Kasumi-1 (cell line): ENCODE measurements at places on chromosomes 2 and 18.

DNA sequence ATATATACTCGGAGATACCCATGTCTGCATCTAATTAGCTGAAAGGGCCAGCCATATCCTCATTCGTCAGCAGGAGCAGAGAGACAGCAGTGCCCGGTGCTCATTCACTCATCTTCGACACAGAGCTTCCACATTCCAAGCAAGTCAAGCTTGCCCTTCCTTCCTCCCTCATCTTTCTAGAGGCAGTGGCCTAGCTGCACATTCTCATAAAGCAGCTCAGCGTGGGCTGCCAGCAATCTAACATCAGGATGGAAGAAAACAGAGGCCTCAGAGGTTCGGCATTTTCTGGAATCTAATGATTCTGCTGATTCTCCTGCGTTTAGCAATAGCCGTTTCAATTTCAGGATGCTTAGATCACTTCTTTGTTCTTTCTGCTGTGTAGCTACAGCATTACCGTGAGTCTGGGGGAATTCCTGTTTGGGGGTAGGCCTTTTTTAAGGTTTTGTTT is 68.8 kb downstream of the CLHC1 start:
- DNase-seq: no peak

GRCh38 chr2:196166876-196167275 is 4.5 kb downstream of the STK17B start:
- peak; percentile 97 for DNase-seq

GRCh38 chr18:76353500-76353899 is 141.5 kb downstream of the ZNF516 start:
- no peak for DNase-seq

DNA sequence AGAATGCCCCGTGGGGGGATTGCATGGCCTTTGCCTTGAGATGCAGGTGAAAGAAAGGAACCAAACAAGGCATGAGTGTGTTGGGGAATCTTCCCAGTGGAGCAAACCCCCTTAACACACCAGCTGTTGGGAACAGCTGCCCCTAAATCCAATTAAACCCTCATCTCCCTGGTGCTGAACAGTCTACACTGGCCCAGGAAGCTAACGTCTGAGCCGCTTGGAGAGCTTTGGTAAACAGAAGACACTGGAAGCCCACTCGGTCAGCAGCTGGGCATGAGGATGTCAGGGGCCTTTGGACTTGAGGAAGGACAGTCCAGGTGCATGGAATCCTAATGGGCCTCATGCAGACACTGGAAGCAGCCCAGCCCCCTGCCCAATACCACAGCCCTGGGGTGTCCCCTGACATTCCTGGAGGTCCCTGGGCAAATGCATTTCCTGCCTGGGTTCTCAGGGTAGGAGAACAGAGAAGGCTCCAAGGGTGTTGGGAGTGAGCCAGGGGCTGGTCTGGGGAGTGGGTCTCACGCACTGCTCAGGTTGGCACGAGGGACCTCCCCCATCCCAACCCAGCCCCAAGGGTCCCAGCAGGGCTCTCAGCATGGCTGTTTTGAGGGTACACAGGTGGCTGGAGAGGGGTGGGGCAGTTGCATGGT is 37.7 kb downstream of the GBX2 start:
- DNase-seq: no peak

- DNase-seq: no peak
Observed at GRCh38 chr18:50870138-50870845, 8.6 kb upstream of the ME2 start.

DNA sequence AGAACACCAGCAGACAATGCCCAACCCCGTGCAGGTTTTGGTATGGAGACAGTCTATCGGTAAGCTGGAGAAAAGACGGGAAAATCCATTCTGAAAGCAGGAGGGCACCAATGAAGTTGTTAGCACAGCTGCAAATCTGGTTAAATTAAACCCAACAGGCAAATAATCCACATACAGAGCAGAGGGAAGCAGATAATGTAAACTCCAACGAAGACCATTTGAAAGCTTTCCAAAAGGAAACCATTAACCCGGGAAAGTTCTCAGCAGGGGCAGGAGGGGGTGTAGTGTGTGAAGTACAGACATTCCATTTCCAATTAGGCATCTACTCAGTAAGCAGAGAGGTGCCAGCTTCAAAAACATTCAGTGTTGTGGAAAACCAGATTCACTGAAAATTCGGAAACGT is 10.3 kb downstream of the EDAR start:
- no peak for DNase-seq

DNA sequence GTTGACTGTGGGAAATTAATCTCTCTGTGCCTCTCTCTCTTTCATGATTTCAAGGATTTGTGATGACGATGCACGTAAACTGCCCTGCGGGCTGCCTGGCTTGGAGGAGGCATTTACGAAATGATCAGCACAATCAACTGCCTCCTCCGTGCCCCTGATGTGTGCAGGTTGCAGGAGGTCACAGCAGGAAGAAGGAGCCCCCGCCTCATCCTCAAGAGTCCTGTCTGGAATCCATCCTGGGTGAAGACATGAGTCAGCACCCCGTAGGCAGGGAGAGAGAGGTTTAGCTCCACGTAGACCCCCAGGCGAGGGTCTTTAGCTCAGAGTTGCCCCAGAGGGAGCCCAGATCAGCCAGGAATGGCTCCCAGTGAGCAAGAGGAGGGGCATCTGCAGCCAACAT is 17.1 kb upstream of the TEX51 start:
- no peak for DNase-seq

DNA sequence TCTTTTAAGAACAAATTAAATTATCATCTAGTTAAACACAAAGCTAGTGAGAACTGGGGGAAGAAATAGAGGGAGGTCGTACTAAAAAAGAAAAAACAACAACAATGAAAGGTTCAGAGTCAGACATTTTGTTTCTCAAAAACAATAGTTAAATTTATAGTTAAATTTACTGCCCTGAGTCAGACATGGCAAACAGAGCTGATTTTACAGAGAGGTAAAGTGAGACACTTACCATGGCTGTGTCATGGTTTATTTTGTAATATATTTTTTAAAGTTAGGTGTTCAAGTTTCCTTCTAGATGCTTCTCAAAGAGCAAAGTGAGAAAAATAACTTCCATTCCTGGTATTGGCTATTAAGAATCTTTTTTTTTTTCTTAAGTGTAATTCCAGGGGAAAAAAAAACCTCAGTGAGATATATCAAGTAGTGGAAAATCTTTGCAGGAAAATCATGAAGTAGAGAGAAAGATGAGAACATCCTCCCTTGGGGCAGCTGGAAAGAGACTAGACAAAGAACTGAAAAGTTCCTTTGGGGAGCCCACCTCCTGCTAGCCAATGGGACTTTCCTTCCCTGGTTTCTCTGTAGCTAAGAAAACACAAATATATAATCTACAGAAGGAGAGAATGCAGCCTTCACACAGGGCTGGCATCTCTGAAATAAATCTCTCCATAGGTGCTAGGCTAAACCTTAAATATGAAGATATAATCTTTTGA is 12.3 kb downstream of the KLF7 start:
- DNase-seq: no peak

DNA sequence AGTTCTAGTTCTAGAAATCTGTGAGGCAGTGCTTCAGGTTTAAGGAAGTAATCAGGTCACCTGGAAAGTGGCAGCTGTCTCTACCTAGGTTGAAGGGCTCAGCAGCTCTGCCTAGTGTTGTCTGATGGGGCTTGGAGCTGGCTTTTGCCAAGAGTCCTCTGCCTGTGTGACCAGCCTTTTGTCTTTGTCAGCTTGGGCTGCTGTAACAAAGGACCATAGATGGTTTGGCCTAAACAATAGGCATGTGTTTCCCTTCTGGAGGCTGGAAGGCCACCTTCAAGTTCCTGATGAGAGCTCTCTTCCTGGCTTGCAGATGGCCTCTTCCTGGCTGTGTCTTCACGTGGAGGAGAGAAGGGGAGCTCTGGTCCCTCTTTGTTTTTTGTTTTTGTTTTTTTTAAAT is 13.3 kb downstream of the UBE2F start:
- DNase-seq: no peak

DNA sequence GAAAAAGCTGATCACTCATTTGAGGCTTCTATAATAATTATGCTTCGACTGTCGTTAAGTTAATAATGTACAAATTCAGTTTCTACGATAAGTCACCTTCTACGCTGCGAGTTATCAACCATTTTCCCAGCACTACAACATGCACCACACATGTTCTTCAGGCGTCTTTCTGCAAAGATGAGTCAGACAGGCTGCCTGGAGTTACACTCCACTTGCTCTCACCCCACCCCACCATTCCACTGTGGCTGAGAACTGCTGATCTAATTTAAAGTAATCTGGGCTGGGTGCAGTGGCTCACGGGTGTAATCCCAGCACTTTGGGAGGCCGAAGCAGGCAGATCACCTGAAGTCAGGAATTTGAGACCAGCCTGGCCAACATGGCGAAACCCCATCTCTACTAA is 218.6 kb downstream of the DYM start:
- no peak for DNase-seq

GRCh38 chr2:195308163-195308562 is 348.9 kb upstream of the SLC39A10 start:
- no peak for DNase-seq

GRCh38 chr2:189013671-189014448 is 39.7 kb downstream of the COL3A1 start:
- no peak for DNase-seq

- DNase-seq: no peak
Observed at GRCh38 chr2:225464346-225465025, 65.0 kb downstream of the NYAP2 start.

- no peak for DNase-seq
Observed at GRCh38 chr2:219300022-219300421, 9.2 kb downstream of the PTPRN start.

DNA sequence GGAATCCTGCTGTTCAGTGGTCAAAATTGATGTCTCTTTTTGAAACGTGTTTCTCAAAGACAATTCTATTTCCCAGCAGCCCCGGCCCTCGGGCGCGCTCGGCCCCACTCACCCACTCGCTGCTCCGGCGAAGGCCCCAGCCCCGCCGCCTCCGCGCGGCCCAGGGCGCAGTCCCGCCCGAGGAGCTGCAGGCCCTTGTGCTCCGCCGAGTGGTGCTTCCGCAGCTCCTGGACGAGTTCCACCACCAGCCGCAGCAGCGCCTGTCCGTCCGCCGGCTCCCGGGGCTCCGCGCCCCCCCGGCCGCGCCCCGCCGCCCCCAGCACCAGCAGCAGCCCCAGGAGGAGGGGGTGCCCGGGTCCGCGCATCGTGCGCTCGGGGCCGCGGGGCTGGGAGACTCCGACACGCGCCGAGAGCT is 413 bp downstream of the ALKAL2 start:
- DNase-seq: peak; percentile 14

DNA sequence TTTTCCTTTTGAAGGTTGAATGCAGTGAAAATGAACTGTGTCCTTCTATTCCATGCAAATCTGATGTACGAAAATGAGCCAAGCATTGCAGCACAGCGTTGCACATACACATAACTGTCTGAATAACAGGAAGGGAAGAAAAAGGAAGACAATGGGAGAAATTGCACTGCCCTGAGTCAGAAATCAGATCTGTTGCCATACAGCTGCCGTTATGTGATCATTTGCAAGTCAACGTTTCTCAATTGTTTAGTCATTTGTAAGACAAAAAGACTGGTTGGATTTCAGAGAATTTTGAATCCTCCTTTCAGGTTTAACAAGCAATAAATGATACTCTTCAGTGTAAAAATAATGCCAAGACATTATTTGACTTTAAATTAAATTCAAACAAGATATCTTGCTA is 284.1 kb downstream of the DSEL start:
- no peak for DNase-seq

DNA sequence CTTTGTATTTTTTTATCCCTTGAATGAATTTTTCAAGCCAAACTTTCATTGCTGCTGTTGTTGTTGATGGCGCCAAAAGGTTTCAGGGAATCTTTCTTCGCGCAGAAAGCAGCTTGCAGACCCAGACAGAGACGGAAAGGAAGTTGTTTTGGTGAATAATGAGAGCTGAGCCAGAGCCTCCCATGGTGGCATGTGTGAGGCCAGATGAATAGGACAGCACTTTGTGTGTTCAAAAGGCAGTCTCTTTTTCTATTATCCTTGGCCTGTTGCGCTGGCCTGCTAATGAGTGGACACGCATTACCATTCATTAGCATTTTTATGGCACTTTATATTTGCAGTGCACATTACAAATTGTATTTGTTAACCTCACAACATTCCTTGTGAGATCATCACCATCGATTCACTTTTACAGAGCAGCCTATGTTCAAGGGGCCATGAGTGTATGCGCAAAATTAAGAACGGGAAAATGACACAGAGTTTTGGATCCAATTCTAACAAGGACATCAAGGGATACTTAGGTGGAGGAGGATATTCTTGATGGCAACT is 754.7 kb downstream of the BCL11A start:
- DNase-seq: no peak

DNA sequence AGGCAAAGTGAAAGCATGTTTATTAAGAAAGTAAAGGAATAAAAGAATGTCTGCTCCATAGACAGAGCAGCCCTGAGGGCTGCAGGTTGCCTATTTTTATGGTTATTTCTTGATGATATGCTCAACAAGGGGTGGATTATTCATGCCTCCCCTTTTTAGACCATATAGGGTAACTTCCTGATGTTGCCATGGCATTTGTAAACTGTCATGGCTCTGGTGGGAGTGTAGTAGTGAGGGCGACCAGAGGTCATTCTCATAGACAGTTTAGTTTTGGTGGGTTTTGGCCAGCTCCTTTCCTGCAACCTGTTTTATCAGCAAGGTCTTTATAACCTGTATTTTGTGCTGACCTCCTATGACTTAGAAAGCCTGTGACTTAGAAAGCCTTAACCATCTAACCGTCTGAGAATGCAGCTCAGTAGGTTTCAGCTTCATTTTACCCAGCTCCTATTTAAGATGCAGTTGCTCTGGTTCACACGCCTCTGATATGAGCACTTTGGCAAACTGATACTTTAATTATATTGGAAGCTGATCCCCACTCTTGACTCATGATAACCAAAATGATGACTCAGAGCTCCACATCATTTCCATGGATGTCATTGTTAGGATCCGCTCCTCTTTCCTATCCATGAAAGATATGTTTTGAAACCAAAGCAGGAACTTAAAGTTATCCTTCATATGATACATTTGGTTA is 14.5 kb upstream of the ERMN start:
- no peak for DNase-seq

DNA sequence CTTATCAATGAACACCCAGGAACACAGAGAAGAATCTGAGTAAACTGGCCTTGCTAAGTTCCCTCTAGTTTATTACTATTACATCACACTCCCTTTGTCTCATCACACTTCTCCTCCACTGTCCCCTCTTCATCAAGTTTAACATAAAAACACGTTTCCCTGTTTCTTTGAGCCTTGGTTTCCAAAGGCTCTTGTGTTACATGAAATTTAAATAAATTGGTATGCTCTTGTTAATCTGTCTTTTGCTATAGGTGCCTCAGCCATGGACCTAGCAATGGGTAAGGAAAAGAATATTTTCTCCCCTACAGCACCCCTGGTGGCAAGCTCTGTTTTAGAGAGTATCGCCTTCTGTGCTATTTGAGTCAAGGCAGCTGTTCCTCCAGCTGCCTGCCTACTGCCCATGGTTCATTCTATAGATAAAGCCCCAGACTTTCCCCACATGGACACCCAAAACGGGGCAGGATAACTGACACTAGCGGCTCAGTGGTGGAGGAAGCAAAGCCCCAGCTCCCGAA is 31.8 kb downstream of the TGIF1 start:
- DNase-seq: peak; percentile 60

- peak; percentile 86 for DNase-seq
Observed at GRCh38 chr2:144320491-144320890, 199.4 kb downstream of the ZEB2 start.
